ENCODE measurements at places on chromosomes 7 and 10.

GRCh38 chr10:71138166-71138830, 74.1 kb upstream of the UNC5B start:
- no peak for DNase-seq

DNA sequence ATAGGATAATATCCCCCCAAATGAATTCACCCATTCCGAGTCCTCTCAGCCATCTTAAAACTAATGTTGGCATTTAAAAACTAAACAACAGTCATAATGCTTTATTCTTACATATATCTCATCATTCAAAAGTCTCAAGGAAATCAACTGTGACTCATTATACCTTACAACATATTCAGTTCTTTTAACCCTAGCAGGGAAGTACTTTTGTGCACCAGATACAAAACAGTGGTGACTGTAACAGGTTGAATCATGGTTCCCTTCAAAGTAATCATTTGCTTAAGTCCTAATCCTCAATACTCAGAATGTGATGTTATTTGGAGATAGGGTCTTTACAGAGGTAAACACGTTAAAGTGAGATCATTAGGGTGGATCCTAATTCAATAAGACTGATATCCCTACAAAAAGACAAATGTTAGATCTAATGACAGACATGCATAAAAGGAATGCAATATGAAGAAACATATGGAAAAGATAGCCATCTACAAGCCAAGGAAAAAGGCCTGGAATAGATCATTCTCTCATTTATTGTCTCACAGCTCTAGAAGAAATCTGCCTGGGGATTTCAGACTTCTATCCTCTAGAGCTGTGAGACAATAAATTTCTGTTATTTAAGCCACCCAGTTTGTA, 42.3 kb downstream of the RELN start:
- no peak for DNase-seq

- no peak for DNase-seq
These were observed 11.8 kb upstream of the PNLIPRP2 start for GRCh38 chr10:116608686-116609594.

- DNase-seq = no peak
These were observed 832 bp downstream of the XRCC2 start for GRCh38 chr7:152674860-152675758.

- no peak for DNase-seq
These were observed 153.8 kb upstream of the KAT6B start for GRCh38 chr10:74672430-74673165.

DNA sequence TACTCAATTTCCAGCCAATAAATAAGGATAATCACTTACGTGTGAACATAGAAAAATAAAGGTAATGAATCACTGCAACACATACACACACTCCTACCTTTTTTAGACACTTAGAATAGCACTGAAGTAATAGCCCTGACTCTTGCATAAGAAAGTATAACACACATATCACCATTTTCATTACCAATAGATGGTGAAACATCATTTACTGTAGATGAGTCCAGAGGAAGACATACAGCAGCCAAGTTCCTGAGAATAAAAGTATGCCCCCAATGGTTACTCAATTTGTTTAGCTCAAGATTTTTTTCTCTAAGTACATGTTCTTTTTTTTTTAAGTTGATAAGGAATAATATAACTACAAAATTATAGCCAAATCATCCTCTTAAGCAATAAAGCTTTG, 316.3 kb downstream of the PARD3 start:
- DNase-seq = no peak

GRCh38 chr10:108990441-108990840, 932.9 kb downstream of the XPNPEP1 start:
- DNase-seq = no peak

DNA sequence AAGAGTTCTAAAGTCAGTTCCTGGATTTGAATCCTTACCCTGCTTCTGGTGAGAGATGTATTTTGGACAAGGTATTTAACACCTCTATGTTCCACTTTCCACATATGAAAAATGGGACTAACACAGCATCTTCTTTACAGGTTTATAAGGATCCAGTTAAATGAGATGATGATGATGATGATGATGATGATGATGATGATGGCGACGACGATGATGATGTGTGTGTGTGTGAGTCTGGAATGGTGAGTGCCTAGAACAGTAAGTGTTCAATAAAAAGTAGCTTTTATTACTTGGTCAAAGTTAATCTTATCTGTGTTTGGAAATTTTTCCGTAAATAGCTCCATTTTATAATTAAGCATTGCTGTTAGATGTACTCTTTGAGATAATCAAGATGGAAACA, 248.3 kb upstream of the SLC26A5 start:
- DNase-seq = no peak

DNA sequence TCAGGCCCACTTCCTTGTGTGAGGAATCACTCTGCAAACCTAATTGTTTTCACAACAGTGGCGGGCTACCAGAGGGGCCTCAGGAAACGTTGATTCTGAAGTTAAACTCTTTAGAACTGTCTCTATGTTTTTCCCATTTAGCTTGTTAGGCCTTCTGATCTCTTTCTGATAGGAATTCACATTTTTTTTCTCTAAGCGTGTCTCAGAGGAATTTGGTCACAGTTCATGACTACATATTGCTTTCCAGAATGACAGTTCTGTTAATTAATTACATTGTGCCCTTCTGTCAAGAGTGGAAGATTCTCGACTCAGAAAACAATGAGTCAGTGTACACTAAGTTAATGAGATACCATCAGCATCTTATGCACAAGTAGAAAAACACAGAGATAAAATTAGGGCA, 469.2 kb upstream of the C7orf33 start:
- DNase-seq = no peak

DNA sequence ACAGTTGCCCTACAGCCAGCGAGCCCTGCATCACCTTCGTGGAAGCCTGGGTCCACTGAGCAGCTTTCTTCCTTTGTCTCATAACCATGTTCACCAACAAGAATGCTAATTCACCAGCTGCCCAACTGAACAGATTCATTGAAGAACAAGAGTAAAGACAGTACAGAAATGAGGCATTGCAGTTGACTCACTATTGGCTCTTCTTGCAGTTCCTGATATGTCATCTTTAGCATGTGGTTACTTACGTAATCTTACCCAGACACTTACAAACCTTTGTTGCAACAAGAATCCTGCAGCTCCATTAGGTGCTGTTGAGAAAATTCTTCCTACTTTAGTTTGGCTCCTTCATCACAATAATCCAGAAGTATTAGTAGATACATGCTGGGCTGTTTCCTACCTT, 174.0 kb upstream of the TPK1 start:
- no peak for DNase-seq

GRCh38 chr10:89985446-89985845, 284.1 kb downstream of the KIF20B start:
- no peak for DNase-seq

- no peak for DNase-seq
These were observed 5.8 kb downstream of the UNC5B start for GRCh38 chr10:71218046-71218650.

DNA sequence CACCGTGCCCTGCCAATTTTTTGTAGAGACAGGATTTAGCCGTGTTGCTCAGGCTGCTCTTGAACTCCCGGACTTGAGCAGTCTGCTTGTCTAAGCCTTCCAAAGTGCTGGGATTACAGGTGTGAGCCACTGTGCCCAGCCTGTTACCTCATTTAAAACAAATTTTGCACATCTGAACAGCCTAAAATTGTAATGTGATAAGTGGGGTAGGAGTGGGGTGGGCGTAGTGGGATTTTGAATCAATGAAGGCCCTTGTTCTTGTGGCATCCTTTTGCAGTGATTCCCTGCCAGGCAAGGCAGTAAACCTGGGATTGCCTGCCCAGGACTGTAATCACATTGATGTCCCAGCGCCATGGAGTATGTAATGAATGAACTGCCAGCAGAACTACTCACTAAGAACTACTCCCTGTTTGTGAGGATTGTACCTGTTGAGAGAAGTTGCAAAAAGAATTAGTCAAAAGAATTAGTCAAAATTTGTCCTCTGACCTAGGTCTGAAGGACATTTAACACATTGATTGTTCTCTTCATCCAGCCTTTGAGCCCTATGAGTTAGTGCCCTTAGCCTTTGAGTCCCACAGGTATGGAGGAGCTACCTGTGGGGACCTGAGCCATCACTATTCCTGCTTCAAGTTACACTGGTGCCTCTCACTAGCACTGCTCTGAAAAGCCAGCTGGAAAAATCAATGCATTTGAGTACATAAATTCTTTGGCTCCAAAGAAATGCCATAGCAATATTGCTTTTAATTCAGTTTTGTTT, 5.3 kb downstream of the RPS24 start:
- DNase-seq = no peak

DNA sequence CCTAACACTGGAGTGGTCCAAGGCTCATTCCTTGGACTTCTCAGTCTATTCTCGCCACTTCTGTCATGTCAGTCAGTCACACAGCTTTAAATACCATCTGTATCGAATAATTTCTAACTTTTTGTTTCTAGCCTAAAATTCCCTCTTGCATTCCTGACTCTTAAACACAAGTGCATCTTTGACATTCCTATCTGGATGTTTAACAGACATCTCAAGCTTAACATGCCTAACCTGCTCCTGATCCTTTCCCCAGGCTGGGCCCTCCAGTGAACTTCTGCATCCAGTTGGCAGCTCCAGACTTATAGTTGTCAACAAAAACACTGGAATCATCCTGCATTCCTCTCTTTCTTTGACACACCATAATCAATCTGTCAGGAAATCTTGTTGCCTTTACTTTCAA, 4.5 kb upstream of the ABCB4 start:
- DNase-seq = no peak

- no peak for DNase-seq
These were observed 5.8 kb downstream of the DLX6 start for GRCh38 chr7:97011104-97011503.

DNA sequence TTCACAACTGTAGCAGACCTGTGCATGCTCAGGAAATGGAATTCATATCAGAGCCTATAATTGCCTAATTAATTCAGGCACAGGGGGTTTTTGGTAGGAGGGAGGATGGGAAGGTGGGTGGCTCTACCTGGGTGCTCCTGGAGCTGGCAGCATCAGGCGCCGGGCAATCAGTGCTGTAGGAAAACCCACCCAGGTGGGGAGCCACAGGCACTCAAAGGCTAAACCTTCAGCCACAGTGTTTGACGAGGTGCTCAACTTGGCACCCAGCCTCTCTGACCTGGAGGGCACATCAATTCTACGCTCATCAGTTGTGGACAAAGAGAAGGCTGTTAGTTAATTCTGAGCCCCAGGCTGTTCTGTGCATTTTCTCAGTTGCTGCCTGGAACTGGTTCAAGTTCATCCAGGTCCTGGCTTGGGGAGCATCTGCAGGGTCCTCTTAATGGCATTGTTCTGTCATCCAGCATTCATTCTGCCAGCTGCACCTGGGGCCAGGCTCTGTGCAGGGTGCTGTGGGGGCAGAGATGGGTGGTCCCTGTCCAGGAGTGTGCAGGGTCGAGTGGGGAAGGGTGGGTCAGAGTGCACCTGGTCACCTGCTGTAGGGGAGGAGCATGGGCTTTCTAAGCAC, 54.1 kb upstream of the NPTX2 start:
- no peak for DNase-seq

DNA sequence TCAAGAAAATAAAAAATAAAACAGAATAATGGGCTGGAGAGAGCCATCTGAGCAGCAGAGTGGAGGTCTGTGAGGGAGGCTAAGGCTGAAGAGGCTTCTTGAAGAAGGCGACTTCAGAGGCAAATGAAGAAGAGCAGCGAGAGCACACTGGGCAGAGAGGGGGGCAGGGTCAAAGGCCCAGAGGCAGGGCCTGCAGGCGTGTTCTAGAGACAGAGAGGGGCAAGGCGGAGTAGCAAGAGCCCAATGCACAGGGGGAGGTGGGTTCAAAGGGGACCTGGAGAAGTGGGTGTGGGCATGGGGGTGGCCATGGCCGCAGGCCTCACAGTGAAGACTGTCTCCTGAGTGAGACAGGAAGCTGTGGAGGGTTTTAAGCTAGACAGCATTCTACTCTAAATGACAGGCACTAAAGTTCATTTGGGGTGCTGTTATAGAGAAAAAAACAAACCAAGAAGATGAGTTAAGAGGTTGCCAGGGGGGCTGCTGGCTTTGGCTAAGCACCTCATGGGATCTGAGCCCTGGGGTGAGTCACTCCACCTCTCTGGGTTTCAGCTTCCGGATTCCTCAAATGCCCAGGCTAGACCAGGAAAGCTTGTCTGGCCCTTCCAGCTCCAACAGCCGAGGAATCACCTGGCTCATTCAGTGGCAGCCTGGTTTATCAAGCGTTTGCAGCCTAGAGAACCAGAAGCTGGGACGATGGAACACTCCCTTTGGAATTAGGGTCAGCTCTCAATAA, 81.7 kb downstream of the DLG5 start:
- no peak for DNase-seq

- no peak for DNase-seq
These were observed 403.4 kb downstream of the DNAJB9 start for GRCh38 chr7:108973075-108973474.

GRCh38 chr10:70147259-70147625, 742 bp upstream of the TYSND1 start:
- no peak for DNase-seq

DNA sequence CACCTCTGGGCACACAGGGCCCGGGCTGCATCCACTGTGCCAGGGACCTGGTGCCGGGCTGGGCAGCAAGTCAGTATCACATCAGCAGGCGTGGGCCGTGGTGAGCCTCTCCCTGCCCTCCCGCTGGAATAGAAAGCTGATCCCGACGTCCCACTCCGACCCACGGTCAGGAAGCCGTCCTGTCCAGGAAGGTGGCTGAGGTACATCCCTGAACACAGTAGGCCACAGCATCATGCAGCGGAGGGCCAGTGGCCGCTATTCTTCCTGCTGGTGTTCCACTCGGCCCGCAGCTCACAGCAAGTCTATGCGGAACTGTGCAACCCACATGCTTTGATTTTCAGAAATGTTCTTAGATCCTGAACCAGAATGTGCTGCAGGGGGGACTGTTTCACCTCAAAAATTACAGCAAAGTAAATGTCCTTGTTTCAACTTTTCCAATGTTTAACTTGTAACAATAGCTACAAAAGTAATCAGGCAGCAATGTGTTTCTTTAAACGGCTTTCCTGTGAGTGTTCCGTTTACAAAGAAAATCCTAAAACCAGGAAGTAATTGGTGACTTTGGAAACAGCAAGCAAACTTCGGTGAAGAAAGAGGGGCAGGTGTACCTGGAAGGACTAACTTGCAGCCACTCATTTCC, 676 bp upstream of the GPR146 start:
- no peak for DNase-seq

DNA sequence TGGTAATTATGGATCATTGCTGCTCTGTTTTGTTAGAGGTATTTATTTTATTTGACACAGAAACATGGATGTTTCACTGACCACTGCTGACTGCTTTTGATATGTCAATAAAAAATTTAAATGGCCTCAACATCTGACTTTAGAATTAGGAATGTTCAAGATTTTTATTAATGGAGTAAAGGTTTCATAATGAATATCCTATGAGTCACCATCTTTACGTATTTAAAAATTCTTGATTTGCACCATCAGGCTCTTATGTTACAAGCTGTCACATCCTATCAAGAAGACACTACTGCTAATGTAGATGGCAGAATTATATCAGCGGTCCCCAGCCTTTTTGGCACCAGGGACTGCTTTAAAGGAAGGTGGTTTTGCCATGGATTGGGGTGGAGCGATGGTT, 578.7 kb upstream of the NRP1 start:
- DNase-seq = no peak

Data from activated gamma-delta T cell (primary cell).